ENCODE measurements at places on chromosomes 12 and 14.

- no peak for DNase-seq
Measured at GRCh38 chr14:50037852-50038251, 78.5 kb downstream of the VCPKMT start.

DNA sequence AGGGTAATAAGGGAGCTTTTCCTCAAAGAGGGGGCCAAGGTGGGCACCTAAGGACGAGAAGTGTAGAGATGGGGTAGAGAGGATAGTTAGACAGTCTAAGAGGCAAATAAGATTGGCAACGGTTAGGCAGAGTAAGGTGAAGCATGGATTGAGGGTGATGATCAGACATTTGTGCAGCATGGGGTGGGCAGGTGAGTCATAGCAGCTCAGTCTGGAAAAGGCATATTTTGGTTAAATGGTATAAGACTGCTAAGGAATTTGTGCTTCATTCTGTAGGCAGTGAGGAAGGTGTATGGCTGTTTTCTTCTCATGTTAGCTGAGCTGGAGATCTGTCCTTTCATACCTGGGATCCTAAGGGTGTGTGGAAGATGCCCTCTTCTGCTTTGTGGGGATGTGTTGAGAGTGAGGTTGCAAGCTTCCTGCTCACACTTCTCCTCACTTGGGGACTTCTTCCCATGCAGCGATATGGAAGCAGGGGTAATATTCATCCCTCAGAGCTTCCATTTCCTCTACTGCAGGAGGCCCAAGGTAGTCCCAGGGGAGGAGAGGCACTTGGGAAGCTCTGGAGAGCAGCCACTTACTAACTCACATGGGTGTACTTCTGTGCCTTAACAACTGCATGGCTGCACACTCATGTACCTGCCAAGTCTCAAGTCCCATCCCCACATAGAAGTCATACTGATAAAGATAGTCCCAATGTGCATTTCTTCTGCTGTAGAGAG is 28.9 kb downstream of the GSG1 start:
- peak; percentile 57 for DNase-seq

DNA sequence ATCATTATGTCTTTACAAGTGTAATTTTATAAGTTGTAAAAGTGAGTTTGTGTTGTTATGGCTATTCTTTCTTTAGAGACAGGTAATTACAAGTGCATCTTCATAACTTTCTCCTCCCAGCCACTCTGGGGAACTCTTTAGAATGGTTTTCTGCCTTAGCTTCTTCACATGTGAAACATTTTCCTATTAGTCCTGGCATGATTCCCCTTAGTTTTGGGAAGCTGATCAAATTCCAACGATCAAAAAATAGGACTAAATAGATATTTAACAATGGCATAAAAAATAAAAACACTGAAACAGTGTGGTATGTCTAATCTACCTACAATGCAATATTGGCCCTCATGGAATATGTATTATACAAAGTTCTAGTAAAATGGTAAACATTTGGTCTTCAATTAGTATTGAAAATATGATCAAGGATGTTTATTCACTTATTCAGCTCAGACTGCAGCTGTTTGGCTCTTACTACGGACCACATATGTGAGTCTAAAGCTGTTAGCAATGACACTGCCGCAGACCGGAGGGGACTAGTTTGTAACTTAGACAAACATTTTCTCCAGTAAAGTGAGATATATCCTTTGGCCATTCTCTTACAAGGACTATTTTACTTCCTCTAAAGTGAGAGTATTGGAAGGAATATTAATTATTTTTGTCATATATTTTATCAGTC is 890.8 kb upstream of the USP15 start:
- no peak for DNase-seq

GRCh38 chr12:6263931-6264330 is 46.6 kb upstream of the PLEKHG6 start:
- DNase-seq: peak; percentile 46

DNA sequence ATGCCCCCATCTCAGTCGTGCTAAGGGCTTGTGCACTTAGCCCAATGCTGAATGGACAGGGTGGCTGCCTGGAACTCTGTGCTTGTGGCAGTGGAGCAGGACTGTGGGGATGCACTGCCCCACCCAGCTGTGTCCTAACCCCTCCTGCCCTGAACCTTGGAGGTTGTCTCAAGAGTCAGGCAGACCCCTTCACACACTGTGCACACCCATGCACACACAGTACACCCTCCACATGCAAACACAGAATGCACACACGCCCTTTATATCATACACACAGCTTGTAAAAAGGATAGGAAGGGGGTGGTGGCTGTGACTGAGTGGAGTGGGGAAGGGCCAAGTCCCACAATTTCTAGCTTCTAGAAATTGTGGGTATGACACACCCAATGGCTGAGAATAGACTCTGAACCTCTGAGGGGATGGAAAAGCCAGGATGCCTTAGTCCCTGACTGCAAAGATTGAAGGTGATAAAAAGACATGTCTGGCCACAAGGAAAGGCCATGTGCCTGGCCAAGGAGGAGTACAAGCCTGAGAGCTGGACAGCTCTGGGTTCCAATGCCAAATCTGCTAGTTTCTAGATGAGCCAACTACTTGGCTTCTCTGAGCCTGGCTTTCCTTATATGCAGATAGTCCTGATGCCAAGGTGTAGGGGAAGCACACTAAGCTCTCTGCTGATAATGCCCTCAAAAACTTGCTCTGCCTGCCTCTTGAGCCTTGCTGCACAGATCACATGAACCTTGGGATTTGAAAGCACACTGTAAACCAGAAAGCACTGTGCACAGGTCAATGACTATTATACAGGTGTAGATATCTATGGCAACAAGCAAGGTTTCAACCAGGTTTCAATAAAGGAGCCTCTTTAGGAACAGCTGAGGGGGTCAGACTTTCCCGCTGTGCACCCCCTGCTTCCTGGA is 8.4 kb downstream of the KRT8 start:
- DNase-seq: peak; percentile 57

- no peak for DNase-seq
Measured at GRCh38 chr12:111826316-111826715, 15.7 kb upstream of the MAPKAPK5 start.

DNA sequence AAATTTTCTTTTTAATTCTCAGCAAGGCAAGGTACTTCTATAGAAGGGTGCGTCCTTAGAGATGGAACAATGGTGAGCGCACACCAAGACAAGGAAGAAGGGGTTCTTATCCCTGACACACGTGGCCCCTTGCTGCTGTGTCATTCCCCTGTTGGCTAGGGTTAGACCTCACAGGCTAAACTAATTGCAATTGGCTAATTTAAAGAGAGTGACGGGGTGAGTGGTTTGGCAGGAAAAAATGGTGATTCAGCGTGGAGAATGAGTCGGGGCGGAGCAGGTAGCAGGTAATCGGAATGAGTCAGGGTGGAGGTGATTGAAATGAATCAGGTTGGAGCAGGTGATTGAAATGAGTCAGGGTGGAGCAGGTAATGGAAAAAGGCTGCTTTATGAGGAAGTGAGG is 36.3 kb upstream of the HECTD1 start:
- DNase-seq: no peak

DNA sequence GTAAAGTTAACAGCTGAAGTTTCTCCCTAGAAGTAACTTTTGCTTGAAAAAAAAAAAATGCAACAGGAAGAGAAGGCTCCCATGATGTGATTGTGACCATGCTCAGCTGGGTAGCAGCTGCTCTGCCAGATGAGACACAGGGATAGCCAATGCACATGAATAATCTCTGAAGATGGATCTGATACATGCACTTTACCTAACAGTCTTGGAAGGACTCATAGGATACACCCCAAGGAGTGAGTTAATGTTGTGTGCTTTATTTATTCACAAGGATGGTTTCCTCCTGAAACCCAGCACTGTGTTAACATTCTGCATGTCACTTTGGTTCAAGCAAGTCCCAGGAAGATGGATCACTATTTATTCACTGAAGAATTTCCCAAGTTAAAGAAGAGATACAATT is 46.5 kb downstream of the NDUFA12 start:
- DNase-seq: no peak

GRCh38 chr12:2855546-2855945 is 1.3 kb downstream of the TEX52 start:
- DNase-seq: no peak

- DNase-seq: no peak
Measured at GRCh38 chr14:32014057-32014456, 63.0 kb upstream of the ARHGAP5 start.

- DNase-seq: no peak
Measured at GRCh38 chr14:26935733-26936132, 337.9 kb upstream of the NOVA1 start.

DNA sequence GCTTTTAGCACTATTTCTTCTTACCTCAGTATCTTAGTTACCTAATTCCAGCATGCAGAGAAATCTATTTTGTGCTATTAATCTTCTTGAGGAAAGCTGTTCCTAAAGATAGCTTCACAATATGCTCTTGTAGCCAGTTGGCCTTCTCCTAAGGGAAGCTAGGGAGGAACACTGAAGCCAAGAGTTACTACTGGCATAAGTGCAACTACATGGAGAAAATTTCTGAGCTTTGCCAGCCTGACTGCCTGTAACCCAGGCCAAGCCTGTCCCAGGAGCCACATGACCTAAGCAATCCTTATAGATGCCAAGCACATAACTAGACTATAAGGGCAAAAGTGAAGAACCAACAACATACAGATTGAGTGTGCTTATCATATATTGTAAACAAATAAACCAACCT is 890.2 kb downstream of the FLRT2 start:
- DNase-seq: no peak

DNA sequence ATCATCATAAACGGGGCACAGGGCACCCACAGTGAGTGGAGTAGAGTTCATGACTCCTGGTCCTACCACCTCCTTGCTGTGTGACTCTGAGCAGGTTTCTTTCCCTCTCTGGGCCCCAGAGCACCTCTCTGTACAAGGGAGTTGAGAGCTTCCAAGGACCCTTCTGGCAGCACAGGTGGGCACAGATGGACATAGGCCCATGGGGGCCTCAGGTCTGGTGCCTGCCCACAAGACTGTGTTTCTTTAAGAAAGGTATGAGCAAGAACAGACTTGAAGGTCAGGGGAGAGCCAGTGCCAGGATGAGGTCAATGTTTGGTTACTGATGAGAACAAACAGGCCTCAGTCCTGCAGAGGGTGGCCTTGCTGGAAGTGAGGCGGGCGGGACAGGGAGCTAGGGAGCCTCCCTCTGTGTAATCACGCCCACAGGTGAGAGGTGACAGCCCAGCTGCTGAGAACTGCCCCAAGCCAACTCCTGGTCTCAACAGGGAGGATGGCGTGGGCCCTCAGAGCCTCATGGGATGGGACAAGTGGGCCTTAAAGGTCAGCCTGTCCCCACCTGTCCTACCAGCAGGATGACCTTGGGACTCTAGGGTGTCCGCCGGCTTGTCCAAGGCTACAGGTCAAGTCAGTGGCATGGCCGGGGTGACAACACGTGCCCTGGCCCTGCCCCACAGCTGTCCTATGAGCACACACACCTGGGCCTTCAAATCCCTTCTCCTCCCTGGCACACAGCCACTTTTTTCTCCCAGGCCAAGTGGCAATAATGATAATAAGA is 49.1 kb downstream of the CCDC85C start:
- DNase-seq: peak; percentile 29

- DNase-seq: no peak
Measured at GRCh38 chr14:99790978-99791376, 2.2 kb upstream of the EML1 start.

GRCh38 chr12:116737774-116738657 is at the start of the genes RNFT2 and SPRING1:
TSS of gene RNFT2 (plus strand) at chr12:116738315. CDS start at chr12:116740498, 2,183 bp downstream.
TSS of gene SPRING1 (minus strand) at chr12:116738069. CDS start at chr12:116737900, 169 bp downstream.
- peak; percentile 100 for DNase-seq

DNA sequence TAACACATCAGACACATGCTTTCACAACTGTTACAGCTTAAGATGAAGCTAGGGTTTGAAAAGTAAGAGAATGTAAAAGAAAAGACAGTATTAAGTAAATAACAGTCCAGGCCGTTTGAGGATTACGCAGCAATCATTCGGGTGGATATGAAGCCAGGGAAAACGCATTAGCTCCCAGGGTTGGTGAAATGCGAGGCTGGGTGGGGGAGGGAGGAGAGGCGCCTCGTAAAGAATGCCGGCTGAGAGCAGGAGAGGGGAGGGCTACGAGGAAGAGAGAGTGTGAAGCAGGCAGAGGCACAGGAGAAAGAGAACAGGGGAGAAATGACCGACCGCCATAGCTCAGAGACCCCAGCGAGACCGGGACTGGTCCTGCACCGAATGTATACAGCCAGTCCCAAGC is 73.0 kb downstream of the IQSEC3 start:
- no peak for DNase-seq
